Muscle of arm (tissue), 14 donors: ENCODE measurements at places on chromosomes 3 and 15. TPM values are rescaled to one million over a fixed set of nuclear protein-coding genes. Genes with fewer than 3 reads are reported as not detected.

DNA sequence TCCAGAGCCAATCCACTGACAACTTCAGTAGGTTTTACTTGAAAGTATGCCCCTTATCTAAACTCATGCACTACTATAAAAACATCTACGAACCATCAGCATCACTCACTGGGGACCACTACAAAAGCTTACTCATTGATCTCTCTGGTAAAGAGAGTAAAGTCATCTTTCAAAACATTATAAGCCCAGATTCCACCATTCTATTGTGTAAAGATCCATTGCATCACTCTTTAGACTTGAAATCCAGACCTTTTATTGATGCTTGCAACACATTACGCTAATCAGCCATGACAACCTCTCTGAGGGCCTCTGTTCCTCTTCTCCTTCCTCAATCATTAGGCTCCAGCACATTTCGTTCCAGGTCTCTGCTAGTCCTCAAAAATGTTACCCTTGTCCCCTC, 248.9 kb upstream of the WNT5A start:
- no peak for DNase-seq

GRCh38 chr3:31645256-31645655, 112.5 kb downstream of the STT3B start:
- no peak for DNase-seq

DNA sequence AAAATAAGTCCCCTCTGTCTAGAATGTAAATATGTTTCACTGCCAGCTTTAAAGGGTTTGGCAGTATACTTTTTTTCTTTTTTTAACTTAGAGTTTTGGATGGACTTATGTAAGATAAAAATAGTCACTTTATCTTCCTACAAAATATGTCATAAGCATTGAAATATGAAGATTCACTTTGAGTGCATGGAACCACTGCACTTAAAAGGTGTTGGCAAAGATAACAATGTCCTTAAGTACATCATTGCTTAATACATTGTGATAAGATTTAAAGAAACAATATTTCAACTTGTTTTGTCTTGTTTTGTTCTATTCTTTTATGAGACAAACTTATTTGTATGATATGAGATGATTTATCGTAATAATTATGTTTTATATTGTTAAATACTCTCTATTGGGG, 66.3 kb upstream of the NAALADL2 start:
- DNase-seq: no peak

GRCh38 chr3:56989977-56990640, 70.4 kb upstream of the SPATA12 start:
- DNase-seq: no peak

DNA sequence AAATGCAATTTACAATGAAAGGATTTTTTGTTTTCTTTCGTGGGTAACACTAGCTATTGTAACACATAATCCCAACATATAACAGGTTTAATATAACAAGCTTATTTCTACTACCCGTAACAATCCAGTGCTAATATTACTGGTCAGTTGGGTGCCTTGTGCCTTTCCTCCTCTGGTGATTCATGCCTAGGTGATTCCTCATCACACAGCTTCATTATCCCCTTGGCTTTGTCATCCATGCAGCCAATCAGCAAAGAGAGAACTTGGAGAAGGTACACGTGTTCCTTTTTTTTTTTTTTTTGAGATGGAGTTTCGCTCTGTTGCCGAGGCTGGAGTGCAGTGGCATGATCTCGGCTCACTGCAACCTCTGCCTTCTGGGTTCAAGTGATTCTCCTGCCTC, 30.7 kb downstream of the CHST14 start:
- DNase-seq: no peak

GRCh38 chr3:107285197-107285596, 92.0 kb upstream of the CCDC54 start:
- no peak for DNase-seq

GRCh38 chr15:68192117-68192516, 13.0 kb downstream of the CALML4 start:
- no peak for DNase-seq

DNA sequence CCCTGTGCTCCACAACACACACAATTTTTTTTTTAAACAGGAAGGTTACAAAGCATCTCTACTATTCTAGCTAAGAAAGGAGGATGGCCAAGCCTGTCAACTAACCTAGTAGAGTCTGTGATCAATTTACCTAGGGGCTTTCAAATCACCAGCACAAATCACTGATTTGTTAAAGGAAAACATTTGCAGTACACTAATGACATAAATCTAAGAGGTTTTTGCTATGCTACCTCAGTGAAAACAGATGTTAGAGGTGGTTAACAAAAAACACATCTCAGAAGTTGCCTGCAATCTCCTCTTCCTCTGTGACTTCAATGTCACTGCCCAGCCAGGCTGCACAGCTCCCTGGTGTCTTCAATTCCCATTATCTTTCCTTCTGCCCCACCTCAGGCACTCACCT, 72.0 kb downstream of the RAD18 start:
- no peak for DNase-seq

DNA sequence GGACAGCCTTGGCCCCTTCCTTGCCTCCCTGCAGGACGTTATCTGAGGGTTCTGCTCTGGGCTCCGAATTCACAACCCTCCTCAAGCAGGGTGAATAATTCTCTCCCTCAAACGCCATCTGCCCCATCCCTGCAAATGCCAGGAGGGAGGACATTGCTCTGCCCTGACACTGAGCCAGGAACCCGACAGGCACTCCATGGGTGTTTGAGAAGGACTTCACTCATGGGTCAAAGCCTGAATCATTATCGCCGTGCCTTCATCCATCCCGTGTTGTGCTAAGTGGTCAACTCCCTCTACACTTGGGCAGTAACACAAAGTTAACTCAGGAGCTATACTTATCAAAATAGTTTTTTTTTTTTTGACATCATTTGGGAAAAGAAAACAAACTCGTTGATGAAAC, 261.8 kb upstream of the IGF1R start:
- no peak for DNase-seq

DNA sequence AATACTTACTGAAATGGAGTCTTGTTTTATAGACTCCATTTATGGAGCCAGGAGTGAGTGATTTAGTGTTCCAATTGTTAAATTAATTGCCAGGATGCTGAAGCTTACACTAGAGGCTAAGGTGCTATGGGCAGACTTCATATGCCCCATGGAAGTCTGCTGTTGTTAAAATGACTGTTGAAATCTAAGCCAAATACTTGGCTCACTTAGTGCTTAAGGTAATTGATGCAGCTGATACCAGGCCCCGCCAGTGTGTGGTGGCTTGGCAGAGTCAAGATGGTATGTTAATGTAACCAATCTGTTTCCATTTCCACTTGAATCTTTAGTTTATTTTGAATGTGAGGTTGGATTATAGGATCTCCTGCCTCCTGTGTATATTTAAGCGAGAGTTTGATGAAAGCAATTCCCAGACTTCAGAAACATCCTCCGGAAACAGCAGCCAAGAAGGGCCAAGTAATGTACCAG, 187.1 kb downstream of the ITPR1 start:
- no peak for DNase-seq

- no peak for DNase-seq
Observed at GRCh38 chr15:44802336-44802735, 66.0 kb downstream of the TRIM69 start.

GRCh38 chr3:125172346-125172745, 40.2 kb downstream of the SLC12A8 start:
- DNase-seq: no peak

GRCh38 chr3:57530071-57530608, 14.0 kb downstream of the DNAH12 start:
- DNase-seq: no peak

DNA sequence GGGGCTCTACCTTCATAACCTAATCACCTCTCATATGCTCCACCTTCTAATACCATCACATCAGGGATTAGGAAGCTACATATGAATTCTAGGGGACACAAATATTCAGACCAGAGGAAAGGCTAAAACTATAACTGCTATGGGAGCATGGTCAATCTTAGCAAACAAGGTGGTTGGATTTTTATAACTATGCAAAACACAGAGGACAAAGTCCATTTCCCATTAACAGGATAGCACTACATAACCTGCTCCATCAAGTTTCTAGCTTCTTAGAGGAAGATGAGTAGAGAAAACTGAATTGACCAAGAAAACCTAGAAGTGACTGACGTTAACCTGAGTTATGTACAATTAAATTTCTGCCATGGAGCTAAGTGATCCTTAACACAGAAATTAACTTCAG, 398.6 kb downstream of the TBL1XR1 start:
- no peak for DNase-seq

The CTXN2 gene
- not detected for polyA plus RNA-seq

The CORO2B gene
- polyA plus RNA-seq: 6.3 TPM

The CCRL2 gene
- 0.49 TPM for polyA plus RNA-seq
